ENCODE measurements at places on chromosomes 5 and 9.

DNA sequence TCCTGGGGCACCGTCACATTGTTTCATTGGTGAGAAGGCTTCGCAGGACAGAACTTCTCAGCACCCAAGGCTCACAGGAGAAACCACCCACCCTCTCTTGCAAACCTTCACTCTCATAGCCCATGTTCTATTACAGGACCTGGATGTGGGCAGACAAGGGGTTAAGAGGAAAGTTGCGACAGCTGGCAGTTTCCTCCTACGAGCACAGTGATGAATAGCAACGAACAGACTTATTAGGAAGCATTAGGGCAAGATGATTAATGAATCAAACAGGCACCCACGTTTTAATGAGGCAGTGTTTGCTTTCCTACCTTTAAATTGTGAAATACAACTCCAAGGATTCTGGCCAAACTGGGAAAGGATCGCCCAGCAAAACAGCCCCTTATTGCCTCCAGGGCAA, 339.3 kb downstream of the DRD1 start:
- DNase-seq = no peak

- DNase-seq = no peak
Observed at GRCh38 chr5:38621840-38622437, 65.5 kb upstream of the LIFR start.

DNA sequence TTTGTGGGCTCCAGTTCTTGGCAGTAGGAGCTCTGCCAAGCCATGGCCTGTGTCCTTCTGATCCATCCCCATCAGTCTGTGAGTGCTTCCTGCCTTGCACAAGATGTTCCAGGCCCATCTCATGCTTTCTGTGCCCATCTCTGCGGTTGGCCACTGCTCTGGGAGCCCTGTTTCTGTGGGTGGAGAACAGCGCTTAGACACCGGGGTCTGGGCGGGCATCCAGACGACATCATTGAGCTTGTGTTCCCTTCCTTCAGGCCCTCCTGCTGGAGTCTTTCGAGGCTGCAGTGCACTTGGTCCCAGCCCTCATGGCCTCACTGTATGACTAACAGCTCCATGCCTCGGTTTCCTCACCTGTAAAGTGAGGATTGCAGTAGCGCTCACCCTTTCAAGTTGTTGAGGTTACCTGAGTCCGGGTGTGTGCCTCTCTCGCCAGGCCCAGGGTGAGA, 14.9 kb upstream of the CARD19 start:
- no peak for DNase-seq

DNA sequence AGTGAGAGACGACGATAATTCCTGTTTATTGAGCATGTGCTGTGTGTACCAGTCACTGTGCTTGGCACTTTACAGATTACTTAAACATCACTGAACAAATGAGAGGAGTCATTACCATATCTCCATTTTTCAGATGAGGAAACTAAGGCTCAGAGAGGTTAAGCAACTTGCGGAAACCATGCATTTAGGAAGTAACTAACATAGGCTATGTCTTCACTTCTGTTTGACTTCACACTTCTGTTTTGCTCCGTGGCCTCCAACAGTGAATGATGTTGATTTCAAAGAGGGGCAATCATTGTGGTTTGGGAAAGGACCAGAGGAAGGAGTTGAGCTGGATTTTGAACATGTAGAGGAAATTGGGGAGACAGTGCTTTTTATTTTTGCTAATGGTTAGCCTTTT, 16.7 kb downstream of the GCNT1 start:
- no peak for DNase-seq

- DNase-seq = no peak
Observed at GRCh38 chr5:88923623-88924329, 40.8 kb upstream of the MEF2C start.

DNA sequence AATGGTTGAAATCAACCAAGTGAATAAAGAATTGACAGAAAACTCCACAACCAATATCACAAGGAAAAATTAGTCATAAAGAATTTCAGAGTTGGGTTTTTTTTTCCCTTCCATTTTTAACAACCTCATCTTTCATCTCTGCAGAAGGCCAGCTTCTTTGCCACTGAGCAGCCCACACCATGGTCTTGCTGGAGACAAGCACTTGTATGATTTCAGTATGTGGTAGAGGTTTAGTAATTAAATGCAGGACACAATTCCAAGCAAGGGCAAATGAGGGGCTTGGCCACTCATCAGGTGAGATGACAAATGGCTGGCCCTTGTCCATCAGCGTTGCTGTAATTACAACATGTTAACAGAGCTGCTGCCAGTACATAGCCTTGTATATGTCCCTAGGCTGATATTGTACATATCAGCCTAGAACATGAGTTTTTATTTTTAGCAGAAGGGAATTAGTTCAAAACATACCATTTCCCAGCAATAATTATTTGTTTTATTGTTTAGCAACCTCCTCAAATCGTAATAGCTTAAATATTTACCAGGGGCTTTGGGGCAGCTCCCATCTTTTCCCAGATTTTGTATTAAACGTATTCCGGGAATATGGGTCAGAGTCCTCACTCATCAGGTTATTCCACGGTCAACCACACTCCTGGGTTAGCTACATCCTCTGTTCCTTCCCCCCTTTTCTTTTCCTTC, 5.0 kb upstream of the C9 start:
- DNase-seq = no peak

Data from WERI-Rb-1 (cell line).